ENCODE measurements at places on chromosomes 7 and 10.

DNA sequence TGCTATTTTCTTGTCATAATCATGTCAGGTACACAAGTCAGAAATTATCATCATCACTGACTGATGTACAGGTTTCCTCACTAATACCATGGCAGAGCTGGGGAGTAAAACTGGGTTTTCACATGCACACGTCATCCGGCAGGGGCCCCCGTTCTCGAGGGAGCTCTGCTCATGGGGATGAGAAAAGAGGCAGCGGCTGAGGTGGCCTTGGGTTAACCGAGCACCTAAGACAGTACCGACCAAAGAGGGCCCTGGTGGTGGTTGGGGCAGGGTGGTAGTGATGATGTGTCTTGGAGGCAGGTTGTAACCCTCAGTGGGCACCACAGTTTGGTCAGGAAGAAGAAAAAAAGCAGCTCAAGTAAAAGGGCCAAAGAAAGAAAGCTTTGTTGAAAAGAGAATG is 12.1 kb upstream of the TRPV6 start:
- no peak for DNase-seq

GRCh38 chr7:137454767-137455166 is 111.2 kb upstream of the PTN start:
- DNase-seq = no peak

DNA sequence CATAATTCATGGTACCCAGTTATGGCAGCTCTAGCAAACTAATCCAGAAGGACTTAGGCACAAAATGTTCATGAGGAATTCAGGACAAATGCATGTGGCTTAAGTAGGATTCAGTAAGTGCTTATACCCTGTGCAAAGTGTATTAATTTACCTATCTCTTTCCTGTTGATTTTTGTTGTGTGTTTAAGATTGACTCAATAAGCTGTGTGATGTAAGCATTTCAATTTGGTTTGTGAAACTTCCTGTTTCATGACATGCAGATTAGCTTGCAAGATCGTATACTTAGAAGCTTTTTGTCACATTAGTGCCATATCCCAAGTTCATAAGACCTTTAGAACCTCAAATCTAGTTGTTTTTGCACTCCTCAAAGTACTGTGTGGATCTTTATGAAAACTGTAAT is 416.7 kb downstream of the ARL4A start:
- DNase-seq = no peak

GRCh38 chr7:122689346-122690109 is 9.4 kb downstream of the RNF133 start:
- DNase-seq = no peak

- DNase-seq = no peak
These were observed 54.8 kb upstream of the CALD1 start for GRCh38 chr7:134724606-134725005.

Measured in NCI-H345 (cell line).